ENCODE measurements at places on chromosomes 7 and 10.

DNA sequence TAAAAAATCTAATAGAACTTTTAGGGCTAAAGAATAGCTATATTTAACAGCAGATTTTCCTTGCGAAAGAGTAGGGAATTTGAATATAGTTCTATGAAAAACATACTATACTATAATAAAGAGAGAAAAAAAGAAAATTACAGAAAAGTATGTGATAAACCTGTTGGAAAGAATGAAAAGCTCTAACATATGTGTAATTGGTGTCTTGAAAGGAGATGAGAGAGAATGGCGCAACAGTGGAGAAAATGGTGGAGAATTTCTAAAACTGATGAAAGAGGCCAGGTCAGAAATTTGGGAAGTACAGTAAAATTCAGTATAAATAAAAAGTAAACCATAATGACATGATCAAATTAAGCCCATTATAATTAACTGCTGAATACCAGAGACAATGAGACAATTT lies 20.8 kb upstream of the CACNA2D1 start:
- no peak for DNase-seq

DNA sequence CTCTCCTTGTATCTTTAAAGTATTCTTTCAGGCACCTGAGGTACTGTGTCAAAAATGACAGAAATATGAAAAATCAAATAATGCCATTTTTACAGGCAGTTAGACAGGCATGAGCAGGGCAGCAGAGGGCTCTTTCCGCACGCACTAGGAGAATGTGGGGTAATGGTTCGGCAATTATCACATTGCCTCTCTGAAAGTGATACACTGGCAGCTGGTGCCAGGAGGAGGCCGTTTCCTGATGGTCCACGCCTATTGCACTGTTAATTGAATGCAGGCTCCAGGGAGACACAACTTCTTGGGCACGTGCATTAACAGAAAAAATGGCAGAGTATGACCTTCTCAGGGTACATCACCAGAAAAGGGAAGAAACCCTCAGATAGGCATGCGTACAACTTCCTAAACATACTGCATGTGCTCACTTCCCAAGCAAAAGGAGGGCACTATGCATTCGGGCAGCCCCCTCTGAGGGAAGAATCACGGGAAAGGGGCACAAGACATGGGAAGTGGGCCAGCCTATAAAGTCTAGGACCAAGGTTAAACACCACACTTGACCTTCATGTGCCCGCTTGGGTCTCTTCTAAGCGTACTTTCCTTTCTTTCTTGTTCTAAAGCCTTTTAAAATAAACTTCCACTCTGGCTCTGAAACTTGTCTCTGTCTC lies 161.7 kb downstream of the TNS3 start:
- no peak for DNase-seq

DNA sequence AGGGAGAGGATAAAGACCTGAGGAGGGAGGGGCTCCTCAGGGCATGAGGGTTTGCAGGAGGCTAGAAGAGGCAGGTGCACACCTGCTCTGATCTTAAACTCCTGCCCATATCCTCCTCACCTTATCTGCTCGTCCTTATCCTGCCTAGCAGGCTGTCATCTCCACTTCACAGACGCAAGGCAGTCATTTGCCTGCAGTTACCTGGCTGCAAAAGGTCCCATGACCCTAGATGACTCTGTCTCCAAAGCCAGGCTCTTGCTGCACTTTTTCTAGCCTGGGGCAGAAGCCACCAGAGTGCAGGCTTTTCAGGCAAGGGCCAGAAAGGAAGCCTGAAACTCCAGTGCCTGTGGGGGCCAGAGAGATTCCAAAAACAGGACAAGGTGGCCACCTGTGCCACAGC lies 1.7 kb upstream of the ZNF853 start:
- DNase-seq, result no peak

GRCh38 chr7:79622781-79623180 lies 169.3 kb upstream of the MAGI2 start:
- no peak for DNase-seq

GRCh38 chr7:1056785-1057410 lies 12.6 kb downstream of the GPR146 start:
- DNase-seq, result no peak

- no peak for DNase-seq
Measured at GRCh38 chr10:10032991-10033390, 984.7 kb upstream of the CELF2 start.
